ENCODE measurements at places on chromosomes 1 and 21. TPM values are rescaled to one million over a fixed set of nuclear protein-coding genes. Genes with fewer than 3 reads are reported as not detected.

CSRP1 gene
- 51.0 TPM for total RNA-seq

DNA sequence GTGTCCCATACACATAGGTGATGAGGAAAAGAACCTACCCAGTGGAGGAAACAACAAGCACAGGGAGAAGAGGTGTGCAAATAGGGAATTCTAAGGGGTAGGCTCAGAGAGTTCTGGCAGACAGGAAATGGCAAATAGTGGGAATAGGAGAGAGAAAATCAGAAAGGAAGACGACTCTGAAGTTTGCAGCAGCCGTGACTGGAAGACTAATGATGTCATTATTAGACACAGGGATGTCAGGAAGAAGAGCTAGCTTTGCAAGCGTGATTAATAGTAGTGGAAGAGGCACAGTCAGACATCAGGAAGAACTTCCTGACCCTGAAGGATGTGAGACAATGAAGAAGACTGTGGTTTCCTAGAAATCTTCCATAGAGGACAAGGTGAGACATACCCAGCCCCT is 21.1 kb downstream of the DLGAP3 start:
- no peak for DNase-seq

DNA sequence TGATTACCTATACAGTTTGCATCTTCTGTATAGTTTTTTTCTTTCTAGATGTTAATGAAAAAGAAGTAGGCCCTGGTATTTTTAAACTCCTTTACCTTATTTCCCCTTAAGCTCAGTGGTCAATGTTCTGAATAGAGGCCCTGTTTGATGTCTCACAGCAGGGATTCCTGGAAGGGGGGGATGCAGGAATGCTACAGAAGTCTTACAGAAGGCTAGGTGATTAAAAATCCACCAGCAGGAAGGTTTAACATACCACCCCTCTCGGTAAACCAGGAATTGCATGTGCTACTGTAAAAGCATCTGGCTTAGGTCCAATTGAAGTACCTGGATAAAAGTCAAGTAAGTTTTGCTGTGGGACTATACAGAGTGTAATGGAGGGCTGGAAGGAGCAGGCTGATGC is 78.3 kb downstream of the NOS1AP start:
- no peak for DNase-seq

DNA sequence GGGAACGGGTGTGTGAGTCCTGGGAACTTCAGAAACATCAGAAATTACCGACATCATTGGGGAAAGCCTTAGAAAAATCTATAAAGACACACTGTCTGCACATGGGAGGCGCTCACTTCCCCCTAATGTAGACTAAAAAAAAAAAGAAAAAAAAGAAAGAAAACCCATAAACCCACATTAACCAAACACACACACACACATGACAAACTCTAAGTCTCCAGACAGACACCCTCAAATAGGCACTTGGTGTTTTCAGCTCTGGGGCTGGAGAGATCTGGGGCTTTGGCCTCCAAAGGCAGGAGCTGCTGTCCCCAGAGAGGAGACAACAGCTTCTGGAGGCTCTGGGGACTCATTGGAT is 13.2 kb upstream of the SDHB start:
- no peak for DNase-seq
